Effector memory CD8-positive, alpha-beta T cell (primary cell): ENCODE measurements at places on chromosomes 6 and 20.

- DNase-seq, result no peak
These were observed 8.9 kb downstream of the SLC16A10 start for GRCh38 chr6:111096246-111096645.

DNA sequence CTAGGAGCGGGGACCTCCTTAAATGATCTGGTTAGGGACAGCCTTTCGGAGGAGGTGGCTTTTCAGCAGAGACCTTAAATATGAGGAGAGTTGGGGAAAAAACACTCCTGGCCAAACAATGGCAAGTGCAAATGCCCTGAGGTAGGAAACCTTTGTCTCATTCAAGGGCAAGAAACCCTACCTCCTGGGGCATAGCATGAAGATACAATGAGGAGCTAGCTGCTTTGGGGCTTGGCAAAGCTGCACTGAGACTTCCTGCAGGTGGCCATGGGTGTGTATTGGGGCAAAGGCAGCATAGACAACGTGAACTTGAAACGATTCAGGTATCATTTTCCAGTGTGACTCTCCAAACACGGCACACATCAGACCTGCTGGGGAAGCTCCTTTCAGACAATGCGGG lies 30.7 kb downstream of the PMEPA1 start:
- DNase-seq, result no peak

DNA sequence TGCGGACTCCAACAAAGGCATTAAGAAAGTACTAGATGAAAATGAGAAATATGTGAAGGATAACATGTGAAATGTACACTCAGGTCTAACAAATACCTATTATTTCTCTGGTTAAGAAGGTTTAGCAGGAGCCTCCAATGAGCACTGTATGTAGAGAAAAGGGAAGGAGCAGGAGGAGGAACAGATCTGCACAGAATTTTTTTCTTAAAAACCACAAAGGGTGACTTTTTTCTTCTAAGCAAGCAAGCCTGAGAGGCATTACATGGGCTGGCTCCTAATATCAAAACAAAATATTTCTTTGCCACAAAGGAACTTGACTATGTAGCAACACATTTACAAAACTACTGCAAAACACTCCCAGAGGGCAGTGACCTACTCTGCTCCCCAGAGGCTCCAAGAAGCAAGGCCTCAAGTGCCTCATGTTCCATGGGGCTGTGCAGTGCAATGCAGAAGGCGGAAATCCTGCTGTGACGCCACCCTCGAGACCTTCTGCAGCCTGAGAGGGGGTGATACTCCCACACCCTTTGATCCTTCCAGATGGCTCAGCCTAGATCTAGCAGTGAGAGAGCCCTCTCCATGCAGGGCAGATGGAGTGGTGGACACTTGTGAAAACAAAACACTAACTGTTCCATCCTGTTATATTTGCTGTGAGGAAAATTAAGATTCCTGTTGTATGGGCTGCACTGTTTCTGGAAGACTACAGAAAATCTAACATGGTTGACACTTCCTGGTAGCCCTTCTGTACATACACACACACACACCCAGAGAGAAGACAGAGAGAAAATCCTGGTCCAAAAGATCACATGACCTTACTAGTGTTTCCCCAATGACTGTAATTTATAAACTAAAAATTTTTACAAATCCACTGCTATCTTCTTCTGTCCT lies 36.0 kb upstream of the SMIM29 start:
- no peak for DNase-seq

GRCh38 chr6:143877584-143878271 lies 13.5 kb downstream of the ZC2HC1B start:
- no peak for DNase-seq

- no peak for DNase-seq
These were observed 137.5 kb downstream of the EYS start for GRCh38 chr6:65569505-65569904.

- DNase-seq, result no peak
These were observed 23.9 kb downstream of the ADTRP start for GRCh38 chr6:11754625-11755271.
